ENCODE measurements at places on chromosomes 1 and 21. TPM values are rescaled to one million over a fixed set of nuclear protein-coding genes. Genes with fewer than 3 reads are reported as not detected.

DNA sequence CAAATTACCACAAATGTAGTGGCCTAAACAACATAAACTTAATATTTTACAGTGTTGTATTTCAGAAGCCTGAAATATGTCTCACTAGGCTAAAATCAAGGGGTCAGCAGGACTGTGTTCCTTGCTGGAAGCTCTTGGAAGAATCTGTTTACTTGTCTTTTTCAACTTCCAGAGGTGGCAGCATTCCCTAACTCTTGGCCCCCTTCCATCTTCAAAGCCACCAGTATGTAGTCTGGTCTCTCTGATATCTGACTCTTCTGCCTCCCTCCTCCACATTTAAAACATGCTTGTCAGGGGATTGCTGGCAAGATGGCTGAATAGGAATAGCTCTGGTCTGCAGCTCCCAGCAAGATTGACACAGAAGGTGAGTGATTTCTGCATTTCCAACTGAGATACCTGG is 567.5 kb downstream of the PLA2G4A start:
- H3K36me3 ChIP-seq = no peaks in the 10 kb centered on the region
- no peaks in the 10 kb centered on the region for H3K27me3 ChIP-seq
- H3K4me1 ChIP-seq = no peaks in the 10 kb centered on the region
- no peak overlapping the region for H3K4me3 ChIP-seq

Gene CEPT1
- polyA plus RNA-seq = 55.3 TPM

DNA sequence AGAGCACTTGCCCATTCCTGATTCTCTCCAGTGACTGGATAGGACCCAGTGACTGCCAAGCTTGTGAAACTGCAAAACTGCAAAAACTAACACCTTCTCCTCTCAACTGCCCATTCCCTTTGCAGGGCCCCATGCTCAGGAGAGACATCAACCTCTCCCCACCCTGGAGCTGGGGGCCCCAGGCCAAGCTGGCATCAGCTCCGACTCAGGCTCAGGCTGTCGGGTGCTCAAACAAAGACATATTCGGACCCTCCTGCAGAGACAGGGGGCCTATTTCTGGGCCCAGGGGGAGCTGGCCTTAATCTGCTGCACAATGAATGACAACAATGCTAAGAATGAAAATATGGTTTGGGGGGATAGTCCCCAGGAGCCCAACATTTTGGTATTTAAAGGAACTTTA is 11.8 kb downstream of the LMX1A start:
- H3K27me3 ChIP-seq = peaks cover 18% of the 10 kb centered on the region
- DNase-seq = no peak
- no peaks in the 10 kb centered on the region for H3K36me3 ChIP-seq
- H3K4me3 ChIP-seq = no peak overlapping the region

Gene SCAF4
- polyA plus RNA-seq = 17.3 TPM

Gene C1orf167
- 1.5 TPM for polyA plus RNA-seq

GRCh38 chr1:30909365-30910068 is 959 bp upstream of the SDC3 start:
- no peaks in the 10 kb centered on the region for H3K4me1 ChIP-seq

DNA sequence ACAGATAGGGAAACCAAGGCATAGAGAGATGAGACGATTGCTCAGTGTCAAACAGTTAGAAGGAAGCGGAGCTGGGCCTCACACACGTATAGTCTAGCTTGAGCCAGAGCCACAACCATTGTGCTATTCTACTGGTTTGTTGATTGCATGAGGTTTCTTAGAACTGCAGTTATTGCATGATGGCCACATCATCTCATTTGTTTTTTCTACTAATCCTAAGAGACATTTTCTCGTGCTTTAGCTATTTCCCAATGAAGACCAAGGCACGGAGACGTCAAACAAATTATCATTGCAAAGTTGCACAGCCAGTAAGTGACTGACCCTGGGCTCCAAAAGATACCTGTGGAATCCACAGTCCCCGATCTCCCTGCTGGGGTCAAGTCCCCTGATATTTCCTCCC is 25.1 kb upstream of the ZNF362 start:
- H3K4me3 ChIP-seq = no peak overlapping the region
- no peaks in the 10 kb centered on the region for H3K27me3 ChIP-seq
- H3K27ac ChIP-seq = no peak overlapping the region
- DNase-seq = no peak
- H3K36me3 ChIP-seq = no peaks in the 10 kb centered on the region
- peaks cover 3% of the 10 kb centered on the region for H3K4me1 ChIP-seq

Measured in thymus (tissue), 14 donors.